ENCODE measurements at places on chromosomes 2 and 18. TPM values are rescaled to one million over a fixed set of nuclear protein-coding genes. Genes with fewer than 3 reads are reported as not detected.
A peak's percentile ranks its signal among the peaks of the same experiment; 100 is the strongest.

LYG2 gene
- not detected for total RNA-seq

DSG4 gene
- total RNA-seq, result not detected

SLC4A1AP gene
- 15.8 TPM for total RNA-seq

FAM161A gene
- total RNA-seq, result 2.1 TPM

TRIM43 gene
- not detected for total RNA-seq

GRCh38 chr2:69499966-69500365, 62.7 kb upstream of the NFU1 start:
- DNase-seq, result no peak

DNA sequence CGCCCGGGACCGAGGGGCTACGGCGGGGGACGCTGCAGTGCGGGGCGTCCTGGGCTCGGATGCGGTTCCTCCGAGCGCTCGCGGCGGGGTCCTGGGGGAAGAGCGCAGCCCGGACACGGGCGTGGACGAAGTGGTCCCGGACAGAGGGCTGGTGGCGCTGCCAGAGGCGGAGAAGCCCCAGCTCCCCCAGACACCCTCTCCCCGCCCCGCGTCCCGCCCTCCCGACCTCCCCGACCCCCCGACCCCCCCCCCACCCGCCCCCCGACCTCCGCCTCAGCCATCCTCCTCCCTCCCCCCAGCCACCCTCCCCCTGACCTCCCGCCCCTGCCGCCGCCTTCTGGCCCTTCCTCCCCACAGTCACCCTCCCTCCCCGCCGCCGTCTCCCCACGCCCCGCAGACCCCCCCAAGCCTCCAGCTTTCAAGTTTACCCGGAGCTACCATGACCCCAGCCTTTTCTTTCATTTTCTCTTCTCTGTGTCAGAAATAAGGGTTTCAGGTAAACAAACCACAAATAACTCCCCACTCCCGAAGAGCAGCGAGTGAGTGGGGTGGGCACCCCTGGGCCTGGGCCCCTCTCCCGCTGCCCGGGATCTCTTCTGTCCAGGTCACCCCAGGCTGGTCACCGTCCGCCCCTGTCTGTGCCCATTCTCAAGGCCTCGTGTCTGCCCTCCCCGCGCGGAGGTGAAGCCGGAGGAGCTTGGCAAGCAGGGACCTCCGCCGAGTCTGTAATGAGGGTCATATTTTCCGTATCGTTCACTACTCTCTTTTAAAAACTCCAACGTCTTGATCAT, 5.1 kb downstream of the NFATC1 start:
- peak; percentile 72 for DNase-seq

DNA sequence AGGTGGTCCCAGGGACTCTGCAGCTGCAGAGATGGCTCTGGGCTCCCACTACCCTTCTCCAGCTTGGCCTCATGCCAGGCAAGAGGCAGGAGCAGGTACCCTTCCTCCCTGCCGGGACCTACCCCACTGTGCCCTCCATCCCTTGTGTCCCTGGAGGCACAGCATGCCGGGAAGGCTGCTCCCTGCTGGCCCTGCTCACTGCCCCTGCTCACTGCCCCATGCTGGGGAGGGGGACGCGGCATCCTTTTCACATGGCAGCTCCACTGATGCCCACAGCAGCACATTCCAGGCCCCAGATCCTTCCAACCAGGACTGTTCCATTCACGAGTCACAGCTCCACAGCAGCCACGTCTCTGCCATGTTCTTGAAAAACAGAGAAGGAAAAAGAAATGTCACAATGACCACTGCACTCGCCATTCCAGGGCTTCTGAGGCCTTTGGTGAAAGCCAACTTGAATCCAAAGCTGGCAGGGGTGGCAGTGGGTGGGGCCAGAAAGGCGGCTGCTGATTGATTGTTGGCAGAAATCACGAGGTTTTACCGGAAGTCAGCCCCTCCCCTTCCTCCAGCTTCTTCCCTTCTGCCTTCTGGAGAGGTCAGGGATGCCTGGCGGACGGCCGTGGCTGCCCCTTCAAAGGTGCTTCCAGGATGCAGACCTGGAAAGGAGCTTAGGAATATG, 268.0 kb downstream of the CYP26B1 start:
- DNase-seq, result no peak

GRCh38 chr2:40700231-40700954, 248.5 kb upstream of the SLC8A1 start:
- no peak for DNase-seq

GRCh38 chr2:16156411-16156810, 216.1 kb downstream of the MYCN start:
- no peak for DNase-seq

DNA sequence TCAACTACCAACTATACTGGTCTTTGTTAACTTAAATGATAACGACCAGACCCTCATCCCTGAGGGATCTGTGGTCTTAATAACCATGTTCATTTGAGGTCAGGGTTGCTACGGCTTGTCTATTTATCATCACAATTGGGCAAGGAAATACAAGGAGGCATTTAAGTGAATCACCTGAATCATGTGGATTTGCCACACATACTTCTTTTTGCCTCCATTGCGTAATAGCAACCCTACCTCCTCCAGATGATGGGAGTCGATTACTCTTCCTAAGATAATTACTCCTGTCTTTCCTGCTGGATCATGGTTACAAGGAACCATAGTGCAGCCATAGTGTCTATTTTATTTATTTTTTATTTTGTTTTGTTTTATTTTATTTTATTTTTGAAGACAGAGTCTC, 42.2 kb downstream of the TAF4B start:
- no peak for DNase-seq

DNA sequence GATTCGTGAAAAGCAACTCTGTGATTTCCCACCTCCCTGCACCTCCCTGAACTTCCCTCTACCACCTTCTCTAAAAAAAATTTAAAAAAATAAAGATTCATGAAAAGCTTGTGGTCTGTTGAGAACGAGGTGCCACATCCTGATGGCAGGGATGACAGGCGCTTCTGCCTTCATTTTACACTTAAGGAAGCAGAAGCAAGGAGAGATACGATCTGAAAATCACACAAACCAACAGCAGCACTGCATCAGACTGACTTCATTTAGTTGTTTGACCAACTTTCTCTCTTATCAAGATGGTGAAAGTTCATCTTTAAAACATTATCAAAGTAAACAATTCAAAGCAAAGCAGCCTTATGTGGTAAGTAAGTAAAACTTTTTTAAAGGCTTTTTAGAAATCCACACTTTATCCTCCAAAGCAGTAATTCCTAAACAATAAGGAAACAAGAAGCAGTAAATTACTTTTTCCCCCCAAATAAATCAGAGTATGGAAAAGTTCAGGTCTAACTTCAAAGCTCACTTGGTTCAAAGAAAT, 15.5 kb downstream of the WDFY1 start:
- DNase-seq, result no peak

DNA sequence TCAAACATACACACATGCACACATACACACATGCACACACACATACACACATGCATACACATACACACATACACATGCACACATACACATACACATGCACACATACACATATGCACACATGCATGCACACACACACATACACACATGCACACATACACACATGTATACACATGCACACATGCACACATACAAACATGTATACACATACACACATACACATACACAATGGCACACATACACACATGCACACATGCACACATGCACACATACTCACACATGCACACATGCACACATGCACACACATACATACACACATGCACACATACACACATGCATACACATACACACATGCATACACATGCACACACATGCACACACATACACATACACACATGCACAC, 137.2 kb downstream of the ACKR3 start:
- no peak for DNase-seq

DNA sequence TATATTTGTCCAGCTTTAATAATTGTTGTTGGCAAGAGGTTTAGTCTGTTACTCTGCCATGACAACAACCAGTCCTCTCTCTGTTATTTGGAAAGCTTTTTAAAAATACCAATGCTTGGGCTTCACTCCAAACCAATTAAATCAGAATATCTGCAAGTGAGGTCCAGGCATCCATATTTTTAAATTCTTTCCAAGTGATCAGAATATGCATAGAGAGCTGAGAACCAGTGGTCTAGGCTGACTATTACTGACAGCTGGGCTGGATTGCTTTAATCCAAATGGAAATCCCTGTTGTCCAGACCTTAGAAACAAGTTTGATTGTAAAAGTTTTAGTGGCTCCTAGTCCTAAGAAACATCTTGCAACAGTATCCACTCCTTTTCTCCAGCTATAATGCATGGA, 1059.7 kb upstream of the ACVR2A start:
- DNase-seq, result no peak

GRCh38 chr2:209965723-209966122, 36.7 kb upstream of the RPE start:
- DNase-seq, result no peak

DNA sequence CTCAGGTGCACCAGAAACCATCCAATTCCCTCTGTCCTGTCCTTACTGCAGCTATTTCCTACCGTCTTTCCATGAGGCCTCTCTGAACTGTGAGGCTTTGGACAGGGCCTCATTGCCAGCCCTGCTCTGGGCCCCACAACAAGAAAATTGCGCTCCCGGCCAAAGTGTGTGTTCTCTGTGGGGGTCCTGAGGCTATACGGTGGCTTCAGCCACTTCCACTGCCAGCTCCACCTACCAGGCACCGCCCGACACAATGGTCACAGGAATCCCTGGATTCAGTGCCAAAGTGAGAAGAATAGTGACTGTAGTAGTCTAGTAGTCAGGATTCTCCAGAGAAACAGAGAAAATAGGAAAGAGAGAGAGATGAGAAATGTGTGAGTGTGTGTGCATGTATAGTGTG, 140.2 kb downstream of the IRS1 start:
- no peak for DNase-seq

Data from upper lobe of left lung (tissue), 6 donors.